ENCODE measurements at places on chromosomes 13 and 19. TPM values are rescaled to one million over a fixed set of nuclear protein-coding genes. Genes with fewer than 3 reads are reported as not detected.

Gene IFT88
- total RNA-seq, result 9.5 TPM

Gene KLK4
- total RNA-seq, result not detected

Gene PLIN4
- total RNA-seq, result not detected

Gene KLK14
- total RNA-seq, result not detected

Gene CDX2
- total RNA-seq, result not detected

Gene C19orf33
- total RNA-seq, result not detected

Gene DAND5
- total RNA-seq, result not detected

Gene ZNF57
- 0.82 TPM for total RNA-seq

Gene ZNF221
- 0.41 TPM for total RNA-seq

Gene LYPD5
- not detected for total RNA-seq

Gene ZNF723
- total RNA-seq, result not detected

Gene ZNF442
- 0.67 TPM for total RNA-seq

Gene CGB3
- total RNA-seq, result not detected

Gene ADPRHL1
- 0.47 TPM for total RNA-seq
